ENCODE measurements at places on chromosomes 12 and 14. TPM values are rescaled to one million over a fixed set of nuclear protein-coding genes. Genes with fewer than 3 reads are reported as not detected.

Gene CPNE6
- not detected for total RNA-seq

Gene KCNK10
- total RNA-seq, result not detected

Gene HOXC11
- total RNA-seq, result 1.2 TPM

Gene TECPR2
- 36.1 TPM for total RNA-seq

Gene RNF212B
- total RNA-seq, result not detected

Gene PTPRO
- 3.7 TPM for total RNA-seq

Gene NANOG
- total RNA-seq, result 0.31 TPM

Gene ESPL1
- 1.2 TPM for total RNA-seq

Gene OAS1
- 19.3 TPM for total RNA-seq

Gene CACNA2D4
- 5.9 TPM for total RNA-seq

Gene TMEM30B
- total RNA-seq, result 50.1 TPM

Gene CIROP
- not detected for total RNA-seq

Gene DHRS2
- total RNA-seq, result not detected

Gene TMEM179
- total RNA-seq, result 4.5 TPM

Gene TMEM253
- total RNA-seq, result 0.62 TPM

Gene ADAM21
- not detected for total RNA-seq
